GM13976 (cell line): ENCODE measurements at places on chromosomes 1 and 21.

DNA sequence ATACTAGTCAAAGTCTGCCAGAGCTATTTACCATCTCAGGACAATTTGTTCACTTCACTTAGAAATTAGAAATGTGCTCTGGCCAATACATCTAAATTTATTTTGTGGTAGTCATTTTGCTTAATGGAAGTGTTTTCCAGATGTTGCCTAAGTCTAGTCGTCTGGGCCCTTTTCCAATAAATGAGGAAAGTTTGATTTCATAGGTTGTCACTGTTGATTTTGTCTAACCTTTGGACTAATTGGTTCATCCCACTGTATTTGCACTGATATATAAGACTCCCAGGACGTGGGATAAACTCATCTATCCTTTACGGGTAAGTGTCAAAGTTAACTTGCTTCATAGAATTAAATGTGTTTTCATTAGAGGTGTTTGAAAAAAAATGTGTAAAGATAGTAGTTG lies 79.1 kb downstream of the TPR start:
- no peak for DNase-seq

- DNase-seq = no peak
These were observed 195.3 kb downstream of the ZC3H11B start for GRCh38 chr1:219417610-219418009.

- no peak for DNase-seq
These were observed 737 bp upstream of the SMAP2 start for GRCh38 chr1:40372658-40373322.

DNA sequence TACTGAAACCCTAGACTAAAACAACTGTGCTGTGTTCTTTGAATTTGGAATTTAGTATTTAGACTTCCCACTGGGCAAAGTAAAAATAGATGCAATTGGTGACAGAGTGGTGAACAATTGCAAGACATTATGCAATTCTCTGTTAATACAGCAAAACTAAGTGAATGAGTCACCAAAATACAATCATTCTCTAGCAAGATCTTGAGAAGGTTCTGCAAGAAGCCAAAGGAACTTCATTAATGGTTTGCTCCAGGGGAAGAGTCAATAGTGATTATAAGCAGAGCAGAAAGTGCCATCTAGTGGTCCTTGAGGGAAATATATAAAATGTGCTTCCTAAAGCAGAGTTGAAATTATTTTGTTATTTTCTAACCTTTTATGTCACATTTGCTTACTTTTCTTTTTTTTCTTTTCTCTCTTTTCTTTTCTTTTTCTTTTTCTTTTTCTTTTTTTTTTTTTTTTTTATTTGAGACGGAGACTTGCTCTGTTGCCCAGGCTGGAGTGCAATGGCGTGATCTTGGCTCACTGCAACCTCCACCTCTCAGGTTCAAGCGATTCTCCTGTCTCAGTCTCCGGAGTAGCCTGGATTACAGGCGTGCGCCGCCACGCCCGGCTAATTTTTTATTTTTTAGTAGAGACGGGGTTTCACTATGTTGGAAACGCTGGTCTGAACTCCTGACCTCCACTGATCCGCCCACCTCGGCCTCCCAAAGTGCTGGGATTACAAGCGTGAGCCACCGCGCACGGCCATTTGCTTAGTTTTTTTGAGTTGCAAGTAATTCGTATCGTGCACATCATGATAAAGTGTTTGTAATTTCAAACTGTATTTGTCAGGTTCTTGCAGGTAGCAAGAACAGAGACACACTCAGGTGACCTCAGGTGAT lies 99.2 kb downstream of the CTH start:
- DNase-seq = peak; percentile 53

GRCh38 chr1:219049501-219049900 lies 124.2 kb upstream of the LYPLAL1 start:
- DNase-seq = no peak

- DNase-seq = no peak
These were observed 5.8 kb upstream of the MPZL1 start for GRCh38 chr1:167716000-167716271.

- DNase-seq = no peak
These were observed 174.1 kb downstream of the PBX1 start for GRCh38 chr1:164733070-164733469.

- no peak for DNase-seq
These were observed 32.5 kb downstream of the OLFML3 start for GRCh38 chr1:114011796-114012195.

DNA sequence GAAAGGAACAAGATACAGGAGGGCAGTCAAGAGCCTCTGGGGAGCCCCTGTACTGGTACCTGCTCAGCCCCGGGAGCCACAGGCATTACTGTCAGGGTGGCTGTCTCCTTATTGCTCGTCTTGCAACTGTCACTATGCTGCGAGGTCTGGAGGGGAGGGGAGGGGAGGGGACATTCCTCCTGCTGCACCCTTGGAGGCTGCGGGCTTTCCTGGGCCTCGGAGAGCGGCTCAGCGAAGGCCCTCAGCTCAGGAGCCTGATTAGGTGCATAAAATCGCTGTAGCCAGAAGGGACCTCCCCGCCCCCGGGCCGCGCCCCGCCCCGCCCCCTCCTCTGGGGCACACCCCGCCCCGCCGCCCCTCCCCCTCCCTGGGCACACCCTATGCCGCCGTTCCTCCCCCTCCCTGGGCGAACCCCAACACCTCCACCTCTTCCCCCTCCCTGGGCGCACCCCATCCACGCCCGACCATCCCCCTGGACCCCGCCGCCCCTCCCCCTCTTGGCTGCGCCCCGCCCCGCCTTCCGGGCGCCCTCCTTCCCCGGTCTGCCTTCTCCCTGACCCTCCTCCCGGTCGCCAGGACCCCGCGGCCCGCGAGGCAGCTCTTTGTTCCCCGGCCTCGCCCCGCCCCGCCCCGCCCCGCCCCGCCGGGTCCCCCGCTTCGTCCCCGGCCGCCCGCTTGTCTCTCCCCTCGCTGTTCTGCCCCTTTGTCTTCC lies 35.5 kb downstream of the CACHD1 start:
- peak; percentile 32 for DNase-seq

- DNase-seq = no peak
These were observed 58.4 kb downstream of the CAPN2 start for GRCh38 chr1:223770621-223771315.

DNA sequence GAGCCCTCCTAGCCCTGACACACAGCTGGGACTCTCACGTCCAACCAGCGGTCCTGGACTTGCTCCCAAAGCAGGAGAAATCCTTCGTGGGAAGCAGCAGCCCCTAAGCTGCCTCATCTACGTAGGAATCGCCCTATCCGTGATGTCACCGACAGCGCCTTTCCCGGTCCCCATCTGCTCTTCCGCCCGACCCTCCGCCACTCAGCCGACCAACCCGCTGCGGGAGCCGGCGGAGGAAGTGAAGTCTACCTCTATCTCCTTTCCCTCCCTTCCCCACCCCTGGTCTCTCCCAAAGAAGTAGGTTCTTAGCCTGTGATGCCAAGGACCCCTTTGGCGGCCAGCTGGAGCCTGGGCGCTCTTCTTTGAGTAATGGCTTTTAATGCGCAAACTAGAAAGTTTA lies 272.1 kb downstream of the FAM72C start:
- no peak for DNase-seq
